ENCODE measurements at places on chromosomes 13 and 19.

- no peak for DNase-seq
Measured at GRCh38 chr13:85519363-85519762, 279.9 kb downstream of the SLITRK6 start.

- no peak for DNase-seq
Measured at GRCh38 chr13:80359414-80359777, 18.5 kb upstream of the SPRY2 start.

DNA sequence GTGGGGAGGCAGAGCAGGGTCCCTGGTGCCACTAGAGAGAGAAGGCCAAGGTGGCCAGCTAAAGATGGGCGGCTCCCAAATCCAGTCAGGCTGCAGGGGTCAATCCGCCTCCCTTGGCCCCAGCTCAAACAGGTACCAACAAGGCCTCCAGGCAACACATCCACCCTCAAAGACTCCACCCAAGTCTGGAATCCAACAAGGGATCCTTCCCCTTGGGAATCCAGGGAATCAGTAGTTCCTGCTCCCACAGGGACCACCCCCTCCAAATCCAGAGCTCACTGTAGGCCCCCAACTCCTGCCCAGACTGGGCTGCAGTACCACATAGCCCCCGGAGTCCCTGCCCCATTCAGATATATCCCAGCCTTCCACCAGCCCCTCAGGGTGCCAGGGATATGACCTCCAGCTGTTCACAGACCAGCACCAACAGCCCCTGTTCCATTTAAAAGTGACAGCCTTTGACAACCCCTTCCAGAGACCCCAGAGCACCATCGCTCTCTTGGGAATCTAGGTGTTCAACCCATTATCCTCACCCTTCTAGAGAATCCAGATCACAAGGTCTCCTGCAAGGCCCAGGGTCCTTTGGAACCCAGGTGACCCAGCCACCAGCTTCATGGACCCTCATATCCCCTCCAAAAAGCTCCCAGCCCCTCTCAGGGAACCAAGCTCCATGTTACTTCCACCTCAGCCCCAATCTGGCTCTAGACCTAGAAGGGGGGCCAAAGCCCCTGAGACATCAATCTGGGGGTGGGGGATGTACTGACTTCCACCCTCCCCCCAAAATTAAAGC is 3.2 kb downstream of the ERF start:
- DNase-seq: no peak

GRCh38 chr13:83881140-83881684 is 1.1 kb downstream of the SLITRK1 start:
- DNase-seq: no peak

- peak; percentile 12 for DNase-seq
Measured at GRCh38 chr13:25375727-25376358, 4.1 kb downstream of the ATP8A2 start.

DNA sequence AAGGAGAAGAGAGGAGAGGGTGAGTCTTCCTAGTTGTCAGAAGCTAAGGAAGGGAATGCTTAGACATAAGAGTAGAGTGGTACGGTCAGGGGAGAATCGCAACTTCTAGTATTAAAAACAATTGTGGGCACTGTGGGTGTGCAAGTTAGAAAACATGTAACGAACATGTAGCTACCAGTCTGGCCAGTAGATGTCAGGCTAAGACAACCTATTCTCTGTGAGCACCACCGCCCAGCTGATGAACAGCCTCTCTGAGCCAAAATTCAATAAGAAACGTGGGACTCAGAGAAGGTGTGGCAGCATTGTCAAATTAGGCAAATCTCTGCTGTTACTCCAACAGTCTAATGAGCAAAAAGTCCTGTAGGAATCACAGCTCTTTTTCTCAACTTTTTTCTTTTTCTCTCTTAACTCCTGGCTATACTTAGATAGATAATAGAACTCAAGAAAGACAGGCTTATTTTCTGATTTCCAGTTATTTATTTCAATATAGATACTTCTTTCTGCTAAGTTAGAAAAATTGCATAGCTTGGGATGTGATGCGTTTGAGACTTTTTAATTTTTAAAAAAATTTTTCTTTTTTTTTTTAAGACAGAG is 186.2 kb downstream of the USP12 start:
- DNase-seq: peak; percentile 40

DNA sequence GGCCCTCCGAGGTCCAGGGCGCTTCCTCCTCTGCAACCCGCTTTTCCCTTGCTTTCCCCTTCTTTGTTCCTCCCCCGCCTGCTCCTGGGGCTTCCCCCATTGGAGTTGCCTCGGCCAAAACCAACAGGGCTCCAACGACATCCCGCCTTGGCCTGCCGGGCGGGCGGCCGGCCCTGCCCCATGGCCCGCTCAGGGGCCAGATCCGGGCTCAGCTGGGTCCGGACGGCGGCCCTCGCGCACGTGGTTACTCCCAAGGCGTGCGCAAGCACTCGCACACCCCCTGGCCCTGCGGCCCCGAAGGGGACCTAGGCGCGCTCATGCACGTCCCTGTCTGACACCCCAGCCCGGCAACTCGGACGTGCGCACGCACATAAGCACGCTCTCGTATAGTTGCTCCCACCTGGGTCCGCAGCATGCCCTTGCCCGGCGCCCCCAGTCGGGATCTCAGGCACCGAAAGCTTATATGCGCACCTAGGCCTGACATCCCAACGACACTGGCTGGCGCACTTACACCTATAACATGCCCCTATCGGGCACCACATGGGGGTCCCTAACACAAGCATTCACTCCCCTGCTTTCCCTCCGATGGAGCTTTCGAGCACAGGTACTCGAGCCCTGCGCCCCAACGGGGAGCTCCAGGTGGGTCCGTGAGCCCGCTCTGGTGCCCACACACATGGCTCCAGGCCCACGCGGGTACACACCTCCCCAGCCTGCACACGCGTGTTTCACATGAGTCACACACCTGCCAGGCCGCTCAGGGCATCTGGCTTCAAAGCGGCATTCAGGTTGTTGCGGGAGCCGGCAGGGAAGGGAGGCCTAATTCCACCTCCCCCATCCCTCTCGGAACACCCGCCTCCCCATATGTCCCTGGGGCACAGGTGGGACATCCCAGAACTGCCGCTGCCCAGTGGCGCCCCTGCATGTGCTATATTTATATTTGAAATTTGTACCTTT is 15.0 kb downstream of the NFIX start:
- no peak for DNase-seq

- DNase-seq: no peak
Measured at GRCh38 chr13:114126789-114127472, 5.5 kb downstream of the RASA3 start.

- DNase-seq: no peak
Measured at GRCh38 chr19:514166-514663, 6.9 kb downstream of the TPGS1 start.

Data from fibroblast of skin of left quadriceps (primary cell).